CD14-positive monocyte (primary cell): ENCODE measurements at places on chromosomes 3 and 15.

DNA sequence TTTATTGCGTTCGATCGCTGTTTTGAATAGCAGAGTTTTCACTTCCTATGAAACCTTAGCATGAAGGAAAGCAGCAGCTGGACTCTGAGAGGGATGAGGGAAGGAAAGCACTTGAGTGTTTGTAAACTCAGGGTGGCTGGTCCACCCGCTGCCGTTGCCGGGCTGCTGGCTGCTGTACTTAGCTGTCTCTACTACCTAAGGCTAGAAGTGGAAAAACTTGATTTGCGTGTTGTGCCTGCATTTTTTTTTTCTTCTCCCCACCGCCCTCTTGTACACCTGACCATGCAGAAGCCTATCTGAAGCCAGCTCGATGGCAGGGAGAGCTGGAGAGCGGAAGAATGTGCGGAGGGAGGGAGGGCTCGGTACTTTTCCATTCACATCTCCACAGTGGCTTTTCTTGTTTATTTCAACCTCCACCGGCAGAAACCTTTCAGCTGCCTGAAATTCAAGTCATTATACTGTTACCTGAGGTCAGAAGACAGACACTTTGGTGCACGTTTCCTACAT lies 4.8 kb upstream of the BCL6 start:
- no peaks in the 10 kb centered on the region for H3K27me3 ChIP-seq
- H3K4me1 ChIP-seq: peaks cover 43% of the 10 kb centered on the region
- no peak overlapping the region for H3K27ac ChIP-seq
- no peak overlapping the region for H3K4me3 ChIP-seq
- no peaks in the 10 kb centered on the region for H3K36me3 ChIP-seq
- no peak for DNase-seq

GRCh38 chr3:171383206-171384018 lies 76.8 kb downstream of the TNIK start:
- H3K4me3 ChIP-seq: no peak overlapping the region
- no peaks in the 10 kb centered on the region for H3K36me3 ChIP-seq
- DNase-seq: no peak
- H3K27me3 ChIP-seq: no peaks in the 10 kb centered on the region
- H3K4me1 ChIP-seq: no peaks in the 10 kb centered on the region
- no peak overlapping the region for H3K27ac ChIP-seq

DNA sequence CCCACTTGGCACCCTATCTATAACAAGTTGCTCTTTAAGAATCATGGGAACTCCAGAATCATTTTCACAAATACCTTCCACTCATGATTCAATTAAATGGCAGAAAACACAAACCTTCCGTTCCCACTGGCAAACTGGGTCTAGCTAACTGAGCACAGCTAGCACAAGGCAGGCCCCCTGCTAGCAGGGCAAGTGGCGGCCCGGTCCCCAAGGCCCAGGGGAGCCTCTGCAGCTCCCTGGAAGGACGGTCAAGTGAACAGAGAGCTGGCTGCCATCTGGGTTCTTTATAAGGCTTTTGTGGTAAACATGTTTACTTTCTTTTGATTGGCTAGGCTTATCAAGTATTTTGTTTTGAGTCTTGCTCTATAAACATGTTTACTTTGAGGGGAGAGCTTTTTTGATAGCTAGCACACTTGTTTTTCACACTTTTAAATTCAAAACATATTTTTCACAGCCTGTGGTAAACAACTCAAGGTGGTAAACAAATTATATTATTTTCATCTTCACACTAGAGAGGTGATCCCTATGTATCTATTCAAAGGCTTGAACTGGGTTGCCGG lies 81.4 kb downstream of the FOXP1 start:
- no peak for DNase-seq
- H3K4me3 ChIP-seq: no peak overlapping the region
- H3K27me3 ChIP-seq: no peaks in the 10 kb centered on the region
- no peaks in the 10 kb centered on the region for H3K36me3 ChIP-seq

- no peak for DNase-seq
- H3K36me3 ChIP-seq: no peaks in the 10 kb centered on the region
- H3K27ac ChIP-seq: no peak overlapping the region
- H3K27me3 ChIP-seq: no peaks in the 10 kb centered on the region
Measured at GRCh38 chr3:146425341-146425740, 44.0 kb downstream of the PLSCR2 start.

DNA sequence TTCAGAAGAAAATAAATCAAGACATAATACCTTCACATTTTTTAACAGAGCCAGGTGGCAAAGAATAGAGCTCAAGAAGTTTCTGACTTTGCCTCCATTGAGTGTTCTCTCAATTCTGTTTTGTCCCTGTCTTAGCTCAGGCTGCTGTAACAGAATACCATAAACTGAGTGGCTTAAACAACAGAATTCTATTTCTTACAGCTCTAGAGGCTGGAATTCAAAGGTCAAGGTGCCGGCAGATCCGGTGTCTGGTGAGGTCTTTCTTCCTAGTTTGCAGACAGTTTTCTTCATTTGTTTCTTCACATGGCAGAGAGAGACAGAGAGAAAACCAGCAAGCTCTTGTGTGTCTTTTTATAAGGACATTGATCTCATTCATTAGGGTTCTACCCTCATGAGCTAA lies 25.6 kb downstream of the IQCH start:
- H3K36me3 ChIP-seq: no peaks in the 10 kb centered on the region
- no peak for DNase-seq
- no peaks in the 10 kb centered on the region for H3K27me3 ChIP-seq
- H3K4me3 ChIP-seq: no peak overlapping the region
- no peaks in the 10 kb centered on the region for H3K4me1 ChIP-seq
- no peak overlapping the region for H3K27ac ChIP-seq

- H3K4me1 ChIP-seq: peaks cover 42% of the 10 kb centered on the region
- DNase-seq: peak; percentile 100
- H3K36me3 ChIP-seq: peaks cover 35% of the 10 kb centered on the region
- H3K27ac ChIP-seq: peak within 1 kb of the TSS; percentile 96
- H3K27me3 ChIP-seq: no peaks in the 10 kb centered on the region
Measured at GRCh38 chr3:119463171-119464169, at the start of gene TMEM39A. Gene TMEM39A, minus strand, starts transcription at chr3:119463615. Its CDS starts 1,541 bp downstream, at chr3:119462074.

DNA sequence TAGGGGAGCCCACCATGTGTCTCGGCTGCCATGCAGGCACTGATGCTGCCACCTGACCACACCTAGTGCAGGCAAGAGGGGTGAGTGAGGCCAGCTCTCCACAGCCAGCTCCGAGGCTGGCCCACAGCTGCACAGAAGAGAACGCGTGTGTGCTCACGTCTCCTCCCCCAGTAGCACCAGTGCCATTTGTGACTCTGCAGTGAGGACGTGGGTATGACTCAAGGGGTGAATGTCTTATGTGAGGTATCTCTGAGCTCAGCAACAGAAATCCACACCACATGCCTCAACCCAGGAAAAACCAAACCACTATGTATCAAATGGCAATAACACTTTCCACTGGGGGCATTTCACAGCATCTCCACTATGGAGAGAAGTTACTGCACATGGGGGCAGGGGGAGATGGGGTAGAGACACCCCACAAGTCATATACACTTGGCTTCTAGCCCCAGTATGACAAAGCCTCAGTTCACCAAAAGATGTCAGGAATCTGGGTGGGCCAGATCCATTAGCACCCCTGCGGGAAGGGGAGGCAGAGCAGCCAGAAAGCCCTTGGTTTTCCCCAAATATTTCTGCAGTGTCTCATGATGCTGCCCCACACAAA lies 87.6 kb downstream of the LRIG1 start:
- no peak overlapping the region for H3K4me3 ChIP-seq
- no peak overlapping the region for H3K27ac ChIP-seq
- H3K27me3 ChIP-seq: no peaks in the 10 kb centered on the region
- H3K36me3 ChIP-seq: no peaks in the 10 kb centered on the region
- no peak for DNase-seq

DNA sequence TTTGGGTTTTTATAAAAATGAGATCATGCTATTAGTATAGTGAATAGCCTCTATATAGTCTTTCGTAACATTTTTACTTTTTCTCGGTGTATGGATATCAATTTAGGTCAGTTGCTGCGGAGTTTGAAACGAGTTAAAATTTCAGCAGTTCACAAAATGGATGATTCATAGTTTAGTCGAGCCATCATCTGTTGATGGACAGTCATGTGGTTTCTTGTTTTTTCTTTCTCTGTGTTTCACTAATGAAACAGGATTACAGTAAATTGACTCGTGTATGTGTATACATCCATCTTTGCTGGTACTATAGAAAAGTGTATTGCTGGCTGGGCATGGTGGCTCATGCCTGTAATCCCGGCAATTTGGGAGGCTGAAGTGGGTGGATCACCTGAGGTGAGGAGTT lies 106.8 kb downstream of the IGF1R start:
- no peak overlapping the region for H3K27ac ChIP-seq
- H3K36me3 ChIP-seq: no peaks in the 10 kb centered on the region
- H3K27me3 ChIP-seq: no peaks in the 10 kb centered on the region
- H3K4me3 ChIP-seq: no peak overlapping the region
- DNase-seq: no peak

DNA sequence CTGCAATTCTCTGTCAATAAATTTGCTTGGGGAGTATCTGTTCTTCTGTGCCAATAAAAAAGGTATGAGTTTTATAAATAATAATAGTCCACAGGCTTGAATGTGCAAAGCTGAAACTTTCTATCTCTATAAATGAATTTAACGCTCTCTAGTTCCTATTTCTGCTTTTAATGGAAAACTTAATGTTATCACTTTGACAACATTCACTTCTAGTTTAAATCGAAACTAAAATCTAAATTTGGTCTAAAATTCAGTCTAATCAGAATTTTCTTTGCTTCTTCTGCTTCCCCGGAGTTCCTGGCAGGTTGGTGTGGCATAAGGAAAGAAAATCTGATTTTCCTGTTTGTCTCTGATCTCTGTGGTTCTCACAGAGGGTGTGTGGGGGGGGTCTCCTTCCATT lies 450.1 kb upstream of the TBL1XR1 start:
- H3K27ac ChIP-seq: no peak overlapping the region
- no peaks in the 10 kb centered on the region for H3K36me3 ChIP-seq
- peaks cover 18% of the 10 kb centered on the region for H3K4me1 ChIP-seq
- no peak overlapping the region for H3K4me3 ChIP-seq
- DNase-seq: no peak
- no peaks in the 10 kb centered on the region for H3K27me3 ChIP-seq

DNA sequence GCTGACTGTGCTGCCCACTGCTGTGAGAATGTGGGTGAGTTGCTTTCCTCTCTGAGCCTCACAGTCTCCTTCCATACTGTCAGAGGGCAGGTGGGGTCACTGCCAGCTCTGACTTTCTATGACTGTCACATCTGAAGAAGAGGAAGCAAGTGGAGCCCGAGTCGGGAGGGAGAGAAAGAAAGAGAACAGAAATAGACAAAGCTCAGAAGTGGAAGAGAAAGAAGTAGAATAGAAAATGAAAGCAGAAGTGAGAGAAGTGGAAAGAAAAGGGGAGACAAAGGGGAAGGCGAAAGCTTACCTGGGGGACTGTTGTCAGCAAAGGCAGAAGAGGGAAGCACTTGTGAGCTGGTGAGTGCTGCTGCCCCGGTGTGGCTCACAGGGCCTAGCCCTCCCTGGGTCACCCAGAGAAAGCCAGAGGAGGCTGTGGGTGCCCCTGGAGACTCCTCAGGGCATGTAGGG lies 57.9 kb downstream of the EPHB1 start:
- H3K36me3 ChIP-seq: no peaks in the 10 kb centered on the region
- no peaks in the 10 kb centered on the region for H3K27me3 ChIP-seq
- H3K4me3 ChIP-seq: peak overlapping the region; percentile 15
- peak; percentile 70 for DNase-seq
- H3K27ac ChIP-seq: peak overlapping the region; percentile 64

DNA sequence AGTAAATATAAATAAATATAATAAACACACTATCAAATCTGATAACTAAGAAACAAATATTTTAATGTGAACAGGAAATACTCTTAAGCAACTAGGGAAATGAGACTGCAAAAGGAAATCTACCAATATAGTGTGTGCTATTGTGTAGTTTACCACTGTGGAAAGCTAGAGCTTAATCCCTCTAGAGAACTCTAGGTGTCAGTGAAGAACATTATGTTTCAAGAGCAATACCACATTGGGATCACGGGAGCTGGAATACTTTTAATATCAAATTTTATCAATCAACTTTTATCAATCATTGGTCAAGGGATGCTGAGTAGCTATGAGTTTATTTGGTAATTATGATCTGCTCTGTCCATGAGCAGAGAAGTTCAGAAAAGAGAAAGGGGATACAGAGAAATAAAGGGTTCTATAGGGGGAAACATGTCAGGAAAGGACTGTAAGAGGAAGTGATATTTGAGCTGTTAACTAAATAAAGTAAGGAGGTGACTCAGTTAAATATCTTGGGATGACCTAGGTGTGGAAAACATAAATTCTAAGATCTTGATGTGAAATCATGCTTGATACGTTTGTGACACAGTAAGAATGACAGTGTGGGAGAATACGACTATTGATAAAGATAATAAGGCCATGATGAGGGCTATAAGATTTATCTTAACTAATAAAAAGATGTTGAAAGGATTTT lies 762.2 kb upstream of the ALCAM start:
- H3K36me3 ChIP-seq: no peaks in the 10 kb centered on the region
- no peaks in the 10 kb centered on the region for H3K4me1 ChIP-seq
- DNase-seq: no peak
- H3K4me3 ChIP-seq: no peak overlapping the region
- H3K27ac ChIP-seq: no peak overlapping the region

GRCh38 chr15:42876224-42876623 lies 44.4 kb downstream of the TTBK2 start:
- H3K36me3 ChIP-seq: peaks cover 8% of the 10 kb centered on the region
- H3K27me3 ChIP-seq: no peaks in the 10 kb centered on the region
- no peak overlapping the region for H3K4me3 ChIP-seq
- H3K27ac ChIP-seq: no peak overlapping the region
- no peaks in the 10 kb centered on the region for H3K4me1 ChIP-seq
- DNase-seq: no peak

DNA sequence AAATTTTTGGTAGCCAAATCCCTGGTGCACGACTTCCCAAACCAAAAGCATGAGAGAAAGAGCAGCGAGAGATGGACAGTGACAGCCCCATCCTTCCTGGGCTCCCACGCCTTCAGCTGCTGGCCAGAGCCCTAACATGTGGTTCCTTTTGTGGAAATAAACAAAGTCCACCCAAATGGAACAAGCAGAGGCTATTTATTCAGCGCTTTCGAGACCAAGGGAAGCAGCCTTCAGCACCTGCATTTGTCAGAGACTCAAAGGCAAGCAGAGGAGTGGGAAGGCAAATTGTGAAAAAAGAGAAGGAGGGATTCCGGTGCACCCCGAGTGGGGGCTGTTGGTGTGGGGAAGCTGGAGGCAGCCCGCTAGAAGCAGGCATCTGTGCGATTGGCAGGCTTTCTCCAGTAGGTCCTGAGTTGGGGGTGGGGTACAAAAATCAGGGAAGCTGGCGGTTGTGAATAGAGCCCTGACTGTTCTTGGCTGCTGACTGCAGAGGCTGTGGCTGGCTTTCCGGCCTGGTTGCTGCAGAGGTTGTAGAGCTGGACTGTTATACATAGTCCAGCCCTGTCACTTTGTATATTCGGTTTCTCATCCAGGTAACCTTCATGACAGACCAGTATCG lies 427.2 kb downstream of the OCA2 start:
- no peaks in the 10 kb centered on the region for H3K36me3 ChIP-seq
- no peaks in the 10 kb centered on the region for H3K27me3 ChIP-seq
- H3K27ac ChIP-seq: no peak overlapping the region
- no peak for DNase-seq

- H3K27me3 ChIP-seq: no peaks in the 10 kb centered on the region
- no peak for DNase-seq
- no peak overlapping the region for H3K4me3 ChIP-seq
- H3K36me3 ChIP-seq: no peaks in the 10 kb centered on the region
Measured at GRCh38 chr3:49616061-49616460, 58.1 kb upstream of the APEH start.

- DNase-seq: no peak
- H3K4me1 ChIP-seq: peaks cover 10% of the 10 kb centered on the region
- no peaks in the 10 kb centered on the region for H3K36me3 ChIP-seq
Measured at GRCh38 chr3:46860017-46860809, 3.0 kb downstream of the MYL3 start.

GRCh38 chr15:96353416-96353929 lies 23.0 kb downstream of the NR2F2 start:
- no peak for DNase-seq
- H3K36me3 ChIP-seq: no peaks in the 10 kb centered on the region
- peaks cover 94% of the 10 kb centered on the region for H3K27me3 ChIP-seq
- no peak overlapping the region for H3K27ac ChIP-seq
